ENCODE measurements at places on chromosomes 12 and 14. TPM values are rescaled to one million over a fixed set of nuclear protein-coding genes. Genes with fewer than 3 reads are reported as not detected.

DNA sequence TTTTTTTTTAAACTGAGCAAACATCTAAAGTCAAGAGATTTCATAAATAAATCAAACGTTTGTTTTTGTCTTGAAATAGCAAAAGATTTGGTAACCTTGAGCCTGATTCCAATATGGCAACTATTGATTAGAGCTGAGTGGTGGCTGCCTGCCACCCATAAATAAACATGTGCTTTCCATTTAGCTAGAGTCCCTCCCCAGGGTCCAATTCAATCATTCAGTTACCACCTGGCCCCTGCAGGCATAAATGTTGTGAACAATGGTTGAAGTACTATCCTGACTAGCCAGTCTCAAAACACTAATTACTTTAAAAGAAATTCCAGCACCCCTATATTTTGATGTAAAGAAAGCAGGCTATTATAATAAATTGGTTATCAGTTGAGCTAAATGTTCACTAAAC is 129.7 kb upstream of the GRIP1 start:
- DNase-seq, result no peak

- DNase-seq, result no peak
These were observed 287.6 kb upstream of the PWP1 start for GRCh38 chr12:107397890-107398500.

DNA sequence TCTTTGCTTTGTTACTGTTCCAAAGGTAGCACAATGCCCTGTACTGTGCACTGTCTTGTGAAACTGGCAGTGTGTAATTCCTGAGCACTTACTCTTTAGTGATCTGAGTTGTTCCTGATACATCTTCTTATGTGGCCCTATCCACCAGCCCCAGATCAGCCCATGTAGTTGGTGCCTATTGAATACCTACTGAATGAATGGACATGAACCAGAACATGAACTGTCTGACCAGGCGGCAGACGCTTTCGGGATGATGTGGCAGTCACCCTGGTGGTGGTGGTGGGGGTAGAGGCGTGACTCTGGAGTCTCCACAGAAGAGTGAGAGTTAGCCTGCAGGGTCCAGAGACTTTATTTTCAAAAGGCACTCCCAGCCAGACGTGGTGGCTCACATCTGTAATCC is 46.6 kb upstream of the PAPOLA start:
- DNase-seq, result peak; percentile 45

DNA sequence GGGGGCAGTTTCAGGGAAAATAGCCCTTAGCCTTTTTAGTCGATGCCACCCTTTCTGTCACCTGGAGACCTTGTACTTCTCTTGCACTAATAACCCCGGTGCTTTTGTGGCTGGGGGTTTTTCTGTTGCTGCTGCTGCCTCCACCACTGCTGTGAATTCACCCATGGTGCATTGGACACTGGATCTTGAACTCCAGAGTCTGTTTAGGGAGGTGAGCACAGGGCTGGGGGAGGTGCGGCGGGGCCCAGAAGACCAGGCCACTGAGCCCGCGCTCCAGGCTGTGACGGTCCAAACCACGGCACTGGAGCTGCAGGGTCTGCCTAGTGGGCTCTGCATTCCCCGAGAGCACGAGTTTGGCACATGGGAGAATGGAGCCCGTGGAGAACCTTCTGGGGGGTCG is 100.6 kb downstream of the NINJ2 start:
- no peak for DNase-seq

DNA sequence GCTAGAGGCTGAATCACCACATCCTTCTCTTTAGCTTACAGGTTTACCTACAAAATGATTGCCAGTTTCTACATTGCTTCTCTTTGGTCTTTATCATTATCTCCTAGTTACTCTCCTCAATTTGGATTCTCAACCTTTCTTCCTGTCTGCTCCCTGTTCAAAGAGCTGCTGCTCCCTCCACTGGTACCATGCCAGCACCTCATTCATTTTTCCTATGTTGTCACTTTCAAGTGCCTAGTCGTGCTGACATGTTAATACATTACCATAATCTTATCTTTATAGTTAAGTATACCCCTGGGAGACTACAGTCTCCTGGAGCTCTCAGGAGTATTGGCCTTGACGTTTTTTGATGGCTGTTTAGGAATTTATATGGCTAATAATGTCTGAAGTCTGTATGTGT is 14.2 kb downstream of the FRS2 start:
- no peak for DNase-seq

DNA sequence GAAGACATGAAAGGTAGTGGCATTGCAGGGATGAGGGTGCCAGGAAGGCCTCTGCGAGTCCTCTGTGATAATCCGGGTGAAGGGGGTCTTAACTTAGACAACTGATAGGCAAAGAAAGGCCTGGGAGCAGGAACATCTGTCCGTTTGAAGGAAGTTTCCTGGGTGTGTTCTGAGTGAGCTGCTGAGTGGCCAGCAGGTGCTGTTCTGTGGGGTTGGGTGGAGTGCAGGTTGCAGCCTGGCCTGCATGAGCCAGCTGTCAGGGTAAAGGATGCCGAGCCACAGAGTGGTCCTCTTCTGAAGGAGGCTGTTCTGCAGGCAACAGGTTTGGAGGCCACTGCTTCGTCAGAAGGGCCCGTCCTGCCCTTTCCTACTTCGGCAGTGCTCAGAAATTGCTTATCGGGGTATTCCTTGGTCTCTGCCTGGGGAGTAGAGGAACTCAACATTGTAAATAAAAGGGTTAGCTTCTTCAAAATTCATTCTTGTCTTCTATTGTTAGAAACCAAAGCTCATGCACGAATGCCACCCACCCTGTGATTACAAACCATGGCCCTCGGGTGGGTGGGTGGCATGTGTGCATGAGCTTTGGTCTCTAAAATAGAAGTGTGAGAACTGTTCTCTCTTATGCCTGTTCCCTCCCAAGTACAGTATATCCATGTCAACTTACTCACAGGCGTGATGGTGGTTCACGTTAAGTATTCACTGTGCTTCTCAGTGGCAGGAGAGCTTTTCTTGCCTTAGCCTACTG is 118.9 kb downstream of the CHST11 start:
- no peak for DNase-seq

GRCh38 chr12:30928356-30929244 is 2.1 kb downstream of the TSPAN11 start:
- no peak for DNase-seq

Gene PTCSC3
- not detected for polyA plus RNA-seq

DNA sequence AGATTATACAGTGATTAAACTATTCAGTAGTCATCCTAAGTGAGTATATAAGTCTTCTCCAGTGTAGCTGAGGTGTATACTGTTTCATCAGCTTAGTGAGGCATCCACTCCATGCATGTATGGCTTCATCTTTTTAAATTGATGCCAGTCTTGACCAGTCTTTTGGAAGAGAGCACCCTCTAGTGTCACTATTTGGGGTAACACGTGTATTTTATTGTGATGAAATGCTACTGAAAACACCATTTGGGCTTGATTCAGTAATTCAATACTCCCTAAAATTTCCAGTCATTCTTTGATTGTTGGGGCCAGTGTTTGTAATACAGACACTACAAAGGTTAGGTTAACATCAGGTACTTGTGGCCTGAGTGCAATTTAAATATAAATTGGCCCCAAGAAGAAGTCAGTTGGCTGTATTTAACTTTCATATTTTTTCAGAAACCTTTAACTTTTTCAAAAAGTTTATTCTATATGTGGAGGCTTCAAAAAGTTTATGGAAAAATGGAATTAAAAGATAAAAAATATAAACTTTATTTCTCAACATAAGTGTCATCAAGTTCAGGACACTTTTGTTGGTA is 35.3 kb downstream of the MIPOL1 start:
- DNase-seq, result peak; percentile 83

Gene CPNE6
- polyA plus RNA-seq, result not detected

GRCh38 chr14:63205044-63205575 is 867 bp downstream of the RHOJ start:
- DNase-seq, result peak; percentile 38

DNA sequence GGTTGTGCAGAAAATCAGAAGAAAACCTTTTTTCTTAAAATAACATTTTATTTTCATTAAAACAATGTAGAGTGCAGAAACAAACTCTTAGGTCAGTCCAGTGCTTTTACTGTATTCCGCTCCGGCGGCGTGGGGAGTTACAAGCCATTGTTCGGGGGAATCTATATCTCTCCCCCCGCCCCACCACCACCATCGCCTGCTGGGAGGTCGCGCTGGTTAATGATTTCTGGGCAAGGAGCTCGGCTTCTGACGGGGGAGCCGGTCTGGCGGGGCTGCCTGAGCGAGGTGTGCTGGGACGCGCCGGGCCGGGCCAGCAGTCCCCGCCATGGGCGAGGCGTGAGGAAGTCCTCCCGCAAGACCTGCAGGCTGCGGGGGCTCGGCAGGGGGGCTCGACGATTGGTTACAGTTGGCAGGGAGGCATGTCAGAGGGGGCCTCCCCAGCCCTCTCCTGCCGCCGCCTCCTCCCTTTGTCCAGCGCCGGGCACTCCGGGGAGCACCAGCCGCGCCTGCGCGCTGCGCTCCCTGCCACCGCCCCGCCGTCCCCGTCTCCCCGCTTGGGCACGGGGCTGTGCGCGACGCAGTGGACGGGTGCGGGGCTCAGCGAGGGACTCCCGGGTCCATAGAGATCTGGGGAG is 1.0 kb upstream of the DUSP6 start:
- peak; percentile 75 for DNase-seq

Gene CIROP
- 0.09 TPM for polyA plus RNA-seq

Gene ACVRL1
- polyA plus RNA-seq, result 19.1 TPM

DNA sequence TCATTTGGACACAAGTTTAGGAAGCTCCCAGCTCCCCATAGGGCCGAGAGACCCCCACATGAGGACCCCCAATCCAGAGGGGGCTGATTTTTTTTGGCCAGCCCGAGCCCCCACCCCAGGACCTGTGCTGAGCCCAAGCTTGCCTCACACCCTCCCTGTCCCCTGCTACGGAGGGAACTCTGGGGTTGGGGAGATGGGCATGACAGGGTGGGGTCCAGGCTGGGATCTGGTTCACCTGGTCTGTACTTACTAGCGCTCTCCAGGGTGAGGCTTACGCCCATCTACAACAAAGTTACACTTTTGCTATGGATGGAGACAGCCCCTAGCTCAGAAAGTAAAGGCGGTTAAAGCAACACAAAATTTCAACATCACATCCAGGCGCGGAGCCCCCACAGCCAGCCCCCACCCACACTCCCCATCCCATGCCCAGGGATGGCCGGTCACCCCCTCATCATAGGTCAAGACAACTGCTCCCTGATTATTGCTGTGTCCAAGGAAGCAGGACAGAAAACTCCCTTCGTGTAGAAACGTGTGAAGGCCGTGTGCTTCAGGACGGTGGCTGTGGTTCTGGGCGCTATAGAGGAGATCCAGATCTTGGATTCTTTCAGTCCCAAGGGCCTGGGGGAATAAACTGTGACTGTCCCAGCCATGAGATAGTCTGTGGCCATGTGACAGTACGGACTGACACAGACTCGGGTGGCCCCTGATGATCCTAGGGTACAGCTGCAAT is 10.7 kb downstream of the SLC25A29 start:
- no peak for DNase-seq

DNA sequence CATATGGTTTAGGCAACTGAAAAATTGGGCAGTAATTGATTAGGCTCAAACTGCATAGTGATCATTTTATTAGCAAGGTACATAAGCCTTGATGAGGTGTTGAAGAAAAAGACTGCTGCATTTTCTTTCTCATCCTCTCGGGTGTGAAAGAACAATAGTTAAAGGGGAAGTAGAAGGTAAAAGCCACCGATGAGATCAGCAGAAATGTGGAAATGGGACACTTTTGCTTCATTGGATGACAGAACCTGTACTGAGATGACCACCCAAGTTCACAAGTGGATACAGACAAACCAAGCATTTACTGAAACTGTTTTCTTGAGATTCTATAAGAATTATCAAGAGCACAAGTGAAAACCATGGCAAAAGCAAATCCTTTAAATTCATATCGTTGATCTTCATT is 184.0 kb downstream of the TMX1 start:
- DNase-seq, result no peak

GRCh38 chr14:51318813-51319597 is 79.0 kb downstream of the TMX1 start:
- peak; percentile 40 for DNase-seq

Gene B4GALNT3
- 0.09 TPM for polyA plus RNA-seq

DNA sequence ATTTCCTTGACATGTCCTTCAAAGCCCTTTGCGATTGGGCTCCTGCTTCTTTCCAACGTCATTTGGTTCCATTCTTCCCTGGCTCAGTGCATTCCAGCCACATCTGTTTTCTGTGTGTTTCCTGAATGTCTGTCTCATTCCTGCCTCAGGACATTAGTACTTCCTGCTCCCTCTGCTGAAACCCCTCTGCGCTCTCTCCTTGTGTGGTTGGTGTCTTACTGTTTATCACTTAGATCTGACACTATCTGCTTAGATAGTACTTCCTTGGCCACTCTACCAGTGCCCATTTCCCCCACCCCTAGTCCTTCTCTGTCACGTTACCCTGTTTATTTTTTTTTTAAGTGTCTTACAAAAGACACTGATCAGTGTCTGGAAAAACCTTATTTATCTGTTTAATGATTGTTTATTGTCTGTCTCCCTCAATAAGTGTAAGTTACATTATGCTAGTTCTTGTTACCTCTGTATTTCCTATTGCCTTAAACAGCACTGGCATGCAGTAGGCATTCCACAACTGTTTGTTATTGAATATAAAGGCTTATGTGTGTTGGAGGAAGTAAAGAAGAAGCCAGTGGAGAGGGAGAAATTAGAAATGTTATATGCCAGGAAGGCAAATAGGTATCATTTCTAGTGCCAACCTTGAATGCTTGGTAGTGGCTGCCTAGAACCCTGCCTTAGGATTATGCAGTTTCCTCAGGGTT is 21.5 kb downstream of the DYRK2 start:
- no peak for DNase-seq

Gene MAP1LC3B2
- 9.0 TPM for polyA plus RNA-seq

DNA sequence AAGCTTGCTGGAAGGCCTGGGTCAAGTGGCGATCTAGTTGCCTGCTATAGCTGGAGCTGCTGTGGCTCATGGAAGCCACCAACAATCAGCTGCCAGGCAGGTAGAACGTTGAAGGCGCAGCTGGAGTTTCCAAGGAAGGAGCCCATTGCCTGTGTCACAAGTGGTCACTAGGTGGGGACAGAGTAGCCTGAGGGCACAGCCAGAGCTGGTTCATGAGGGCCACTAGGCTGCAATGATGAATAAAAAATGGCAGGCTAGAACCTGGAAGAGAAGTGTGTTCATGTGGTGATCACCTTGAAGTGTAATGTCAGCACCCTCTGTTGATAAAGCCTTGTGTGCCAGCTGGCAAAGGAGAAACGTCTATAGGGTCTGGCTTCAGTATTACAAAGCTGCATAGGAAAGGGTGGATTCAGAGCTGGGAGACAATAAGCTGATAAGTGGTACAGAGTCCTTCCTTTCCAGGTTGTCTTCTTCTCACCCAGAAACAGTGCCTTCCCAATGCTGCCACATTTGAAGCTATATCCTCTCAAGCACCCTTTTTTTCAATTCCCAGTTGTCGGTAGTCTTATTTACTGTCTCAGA is 165.8 kb downstream of the EMP1 start:
- DNase-seq, result peak; percentile 77
